ENCODE measurements at places on chromosomes 16 and 17.

DNA sequence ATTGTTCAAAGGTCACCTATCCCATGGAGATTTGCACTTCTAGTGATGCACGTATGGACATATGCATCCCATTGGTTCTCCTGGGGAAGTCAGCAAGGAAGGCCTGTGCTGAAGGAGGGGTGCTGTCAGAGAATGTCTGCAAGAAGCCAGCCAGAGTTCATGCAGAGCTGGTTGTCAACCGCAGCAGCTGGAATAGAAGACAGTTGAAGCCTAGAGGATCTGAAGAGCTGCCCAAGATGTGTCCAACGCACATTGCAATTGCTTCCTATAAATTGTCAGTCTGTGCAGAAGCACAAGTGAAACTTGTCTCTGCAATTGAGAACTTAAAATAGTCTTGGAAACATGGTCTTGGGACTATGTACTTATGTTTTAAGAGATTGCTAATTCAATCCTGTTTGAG lies 82.1 kb upstream of the CNTNAP4 start:
- no peak for DNase-seq

DNA sequence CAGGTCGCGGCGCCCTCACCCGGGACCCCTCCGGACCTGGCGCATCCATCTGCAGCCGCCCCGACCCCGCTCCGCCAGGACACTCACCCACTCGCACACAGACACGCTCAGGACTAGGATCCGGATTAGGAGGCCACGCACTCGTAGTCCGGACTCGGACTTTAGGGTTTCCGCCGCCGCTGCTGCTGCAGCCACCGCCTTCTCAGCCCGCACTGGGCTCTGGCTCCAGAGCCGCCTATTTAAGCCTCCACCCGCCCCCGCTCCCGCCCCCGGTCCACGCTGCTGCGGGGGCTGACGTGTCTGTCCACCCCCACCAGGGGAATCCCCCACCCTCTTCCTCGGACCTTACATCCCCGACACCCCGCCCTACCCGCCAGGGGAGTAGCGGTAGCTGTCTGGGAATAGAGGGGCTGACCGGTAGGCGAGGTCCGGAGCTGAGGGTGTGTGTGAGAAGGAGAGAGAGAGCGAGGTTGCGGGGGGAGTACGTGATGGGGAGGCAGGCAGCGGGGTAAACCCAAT lies at the start of gene RRAD:
TSS of gene RRAD (minus strand) at position 214 of the 519 bp plus-strand sequence. CDS start 356 bp downstream, outside the sequence.
- no peak for DNase-seq

GRCh38 chr16:50999181-50999580 lies 151.9 kb downstream of the SALL1 start:
- DNase-seq, result no peak

DNA sequence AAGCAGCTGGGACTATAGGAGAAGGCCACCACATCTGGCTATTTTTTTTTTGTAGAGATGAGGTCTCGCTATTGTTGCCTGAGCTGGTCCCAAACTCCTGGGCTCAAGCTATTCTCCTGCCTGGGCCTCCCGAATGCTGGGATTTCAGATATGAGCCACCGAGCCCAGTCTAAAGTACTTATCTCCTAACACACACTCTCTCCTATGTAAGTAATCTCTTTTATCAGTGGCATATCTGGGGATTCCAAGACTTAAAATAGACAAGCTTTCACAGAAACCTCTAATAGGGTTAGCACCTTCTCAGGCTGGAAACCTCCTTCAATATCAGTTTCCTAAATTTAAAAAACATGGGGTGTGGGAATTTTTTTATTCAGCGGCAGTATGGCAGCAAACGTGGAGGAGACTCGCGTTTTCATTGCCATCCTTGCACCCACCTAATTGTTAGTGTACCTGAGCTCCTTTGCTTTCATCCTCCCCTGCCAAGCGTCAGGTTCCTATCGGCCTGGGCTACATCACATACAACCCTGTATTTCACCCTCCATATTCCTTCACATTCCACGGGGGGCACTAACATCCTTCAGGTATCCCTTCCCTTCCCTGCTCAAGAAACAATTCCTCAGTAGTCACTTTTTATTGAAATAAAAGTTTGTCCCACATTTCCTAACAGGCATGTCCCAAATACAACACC lies 1.1 kb downstream of the EZH1 start:
- DNase-seq, result no peak

GRCh38 chr17:73257516-73257915 lies 4.2 kb downstream of the CPSF4L start:
- DNase-seq, result no peak

GRCh38 chr16:61057635-61058034 lies 978.6 kb downstream of the CDH8 start:
- DNase-seq, result no peak

Measured in CD4-positive, CD25-positive, alpha-beta regulatory T cell (primary cell).